Adipocyte (in vitro differentiated cells): ENCODE measurements at places on chromosomes 13 and 19.

- DNase-seq: no peak
These were observed 147.1 kb downstream of the NHLRC3 start for GRCh38 chr13:39185326-39185725.

GRCh38 chr13:40408602-40409001 is 257.8 kb downstream of the FOXO1 start:
- DNase-seq: no peak

- DNase-seq: no peak
These were observed at the start of gene SIGLEC7 for GRCh38 chr19:51142119-51142518. Gene SIGLEC7, plus strand, starts transcription at chr19:51142301. Its CDS starts 69 bp downstream, at chr19:51142370.

DNA sequence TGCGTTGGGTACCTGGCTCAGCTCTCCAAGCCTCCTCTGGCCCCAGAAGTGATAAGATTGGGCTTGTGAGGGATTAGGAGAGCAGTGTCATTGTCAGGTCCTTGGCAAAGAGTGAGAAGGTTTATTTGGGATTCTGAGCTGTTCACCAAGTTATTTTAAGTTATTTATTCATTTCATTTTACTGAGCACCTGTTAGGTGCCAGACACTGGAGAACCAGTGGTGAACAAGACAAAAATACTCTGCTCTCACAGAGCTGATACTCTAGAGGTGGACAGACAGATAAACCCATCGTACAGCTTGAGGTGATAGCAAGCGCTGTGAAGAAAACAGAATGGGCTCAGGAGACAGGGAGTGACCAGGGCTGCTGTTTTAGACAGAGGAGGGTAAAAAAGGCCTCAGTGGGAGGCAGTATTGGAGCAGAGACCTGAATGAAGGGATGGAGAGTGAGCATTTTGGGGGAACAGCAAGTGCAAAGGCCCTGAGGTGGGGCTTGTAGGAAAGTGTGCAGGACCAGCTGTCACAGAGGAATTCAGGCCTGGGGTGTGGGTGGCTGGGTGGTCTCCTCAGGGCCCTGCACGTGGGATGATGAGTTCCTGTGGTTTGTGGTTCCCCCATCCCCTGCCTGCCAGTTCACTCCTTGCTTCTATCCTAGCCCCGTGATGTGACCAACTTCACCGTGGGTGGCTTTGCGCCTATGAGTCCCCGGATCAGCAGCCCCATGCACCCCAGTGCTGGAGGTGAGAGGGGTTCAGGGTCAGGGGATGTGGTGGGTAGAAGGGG is 8.7 kb upstream of the TIMM50 start:
- DNase-seq: no peak

GRCh38 chr19:5093948-5094718 is 125.2 kb downstream of the KDM4B start:
- no peak for DNase-seq
